Tibial nerve (tissue), 4 donors: ENCODE measurements at places on chromosomes 2 and 18. TPM values are rescaled to one million over a fixed set of nuclear protein-coding genes. Genes with fewer than 3 reads are reported as not detected.

GRCh38 chr18:9649164-9649540, 34.8 kb upstream of the PPP4R1 start:
- H3K36me3 ChIP-seq = no peaks in the 10 kb centered on the region
- no peak overlapping the region for H3K4me3 ChIP-seq
- H3K27me3 ChIP-seq = no peaks in the 10 kb centered on the region
- H3K27ac ChIP-seq = no peak overlapping the region
- DNase-seq = no peak

DNA sequence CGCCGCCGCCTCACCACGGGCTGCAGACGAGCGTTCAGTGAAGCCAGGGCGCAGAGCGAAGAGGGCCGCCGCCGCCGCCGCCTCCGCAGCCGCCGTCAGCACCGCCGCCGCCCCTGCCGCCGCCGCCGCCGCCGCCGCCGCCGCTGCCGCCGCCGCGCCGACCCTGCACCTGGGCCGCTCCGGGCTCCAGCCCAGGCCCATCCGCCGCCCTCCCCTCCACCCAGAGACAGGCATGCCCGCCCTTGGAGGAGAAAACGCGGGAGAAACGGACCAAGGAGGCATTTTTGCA, 3.0 kb downstream of the POU3F3 start:
- peaks cover 3% of the 10 kb centered on the region for H3K27me3 ChIP-seq
- H3K36me3 ChIP-seq = no peaks in the 10 kb centered on the region
- H3K4me3 ChIP-seq = peak overlapping the region; percentile 12
- DNase-seq = no peak

Gene SPC25
- not detected for total RNA-seq

DNA sequence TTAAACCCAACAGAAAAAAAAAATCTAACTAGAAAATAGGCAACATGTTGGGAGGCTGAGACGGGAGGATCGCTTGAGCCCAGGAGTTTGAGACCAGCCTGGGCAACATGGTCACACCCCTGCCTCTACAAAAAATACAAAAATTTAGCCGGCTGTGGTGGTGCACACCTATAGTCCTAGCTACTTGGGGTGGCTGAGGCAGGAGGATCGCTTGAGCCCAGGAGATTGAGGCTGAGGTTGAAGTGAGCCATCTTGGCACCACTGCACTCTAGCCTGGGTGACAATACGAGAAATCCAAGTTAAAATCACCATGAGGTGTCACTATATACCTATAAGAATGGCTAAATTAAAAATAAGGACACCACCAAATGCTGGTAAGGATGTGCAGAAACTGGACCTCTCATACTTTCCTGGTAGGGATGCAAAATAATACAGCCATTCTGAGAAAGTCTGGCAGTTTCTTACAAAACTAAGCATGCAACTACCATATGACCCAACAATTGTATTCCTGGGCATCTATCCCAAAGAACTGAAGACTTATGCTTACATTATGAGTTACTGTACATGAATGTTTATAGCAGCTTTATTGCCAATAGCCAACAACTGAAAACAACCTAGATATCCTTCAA, 2.2 kb downstream of the SEPTIN10 start:
- H3K27ac ChIP-seq = no peak overlapping the region
- no peaks in the 10 kb centered on the region for H3K27me3 ChIP-seq
- H3K4me1 ChIP-seq = no peaks in the 10 kb centered on the region
- DNase-seq = no peak
- H3K36me3 ChIP-seq = no peaks in the 10 kb centered on the region
- no peak overlapping the region for H3K4me3 ChIP-seq

- H3K27ac ChIP-seq = no peak overlapping the region
- no peaks in the 10 kb centered on the region for H3K4me1 ChIP-seq
- no peak for DNase-seq
- H3K36me3 ChIP-seq = no peaks in the 10 kb centered on the region
- H3K4me3 ChIP-seq = no peak overlapping the region
These were observed 670.6 kb downstream of the BCL11A start for GRCh38 chr2:59882822-59883221.

DNA sequence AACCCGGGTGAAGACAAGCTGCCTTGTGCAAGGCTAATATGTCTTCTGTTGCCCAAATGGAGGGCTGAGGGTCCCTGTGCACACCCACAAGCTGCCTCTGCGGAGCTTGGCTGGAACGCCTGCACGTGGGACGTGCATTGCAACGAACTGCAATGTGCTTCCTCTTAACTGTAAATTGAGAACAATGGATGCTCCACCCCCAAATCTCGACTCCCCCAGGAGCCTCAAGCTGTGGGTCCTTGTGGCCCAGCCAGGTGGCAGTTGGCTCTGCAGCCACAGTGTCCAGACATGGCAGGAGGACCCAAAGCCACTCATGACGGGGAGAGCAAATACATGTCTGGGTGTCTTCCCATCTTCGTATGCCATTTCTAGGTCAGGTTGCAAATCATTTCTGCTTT, 90.1 kb downstream of the TWIST2 start:
- H3K27me3 ChIP-seq = no peaks in the 10 kb centered on the region
- peak overlapping the region; percentile 61 for H3K27ac ChIP-seq
- H3K4me1 ChIP-seq = peaks cover 6% of the 10 kb centered on the region
- no peak overlapping the region for H3K4me3 ChIP-seq
- no peaks in the 10 kb centered on the region for H3K36me3 ChIP-seq

Gene SCN7A
- total RNA-seq = 128 TPM

Gene UGT1A5
- not detected for total RNA-seq

DNA sequence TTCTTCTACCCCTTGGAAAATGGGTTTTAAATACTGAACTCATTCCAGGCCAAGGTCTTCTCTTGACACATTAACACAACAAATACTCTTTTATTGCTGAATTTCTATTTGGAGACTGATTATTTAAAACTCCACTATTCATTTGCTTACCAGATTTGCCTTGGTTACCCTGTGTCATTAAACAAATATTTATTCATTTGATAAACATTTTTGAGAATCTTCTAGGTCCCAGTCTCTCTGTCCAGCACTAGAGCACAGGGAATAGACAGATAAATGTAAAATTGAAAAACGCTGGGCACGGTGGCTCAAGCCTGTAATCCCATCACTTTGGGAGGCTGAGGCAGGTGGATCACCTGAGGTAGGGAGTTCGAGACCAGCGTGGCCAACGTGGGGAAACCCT, 9.8 kb upstream of the MRO start:
- no peak overlapping the region for H3K27ac ChIP-seq
- no peak for DNase-seq
- H3K4me1 ChIP-seq = no peaks in the 10 kb centered on the region
- no peak overlapping the region for H3K4me3 ChIP-seq
- no peaks in the 10 kb centered on the region for H3K36me3 ChIP-seq
- no peaks in the 10 kb centered on the region for H3K27me3 ChIP-seq

DNA sequence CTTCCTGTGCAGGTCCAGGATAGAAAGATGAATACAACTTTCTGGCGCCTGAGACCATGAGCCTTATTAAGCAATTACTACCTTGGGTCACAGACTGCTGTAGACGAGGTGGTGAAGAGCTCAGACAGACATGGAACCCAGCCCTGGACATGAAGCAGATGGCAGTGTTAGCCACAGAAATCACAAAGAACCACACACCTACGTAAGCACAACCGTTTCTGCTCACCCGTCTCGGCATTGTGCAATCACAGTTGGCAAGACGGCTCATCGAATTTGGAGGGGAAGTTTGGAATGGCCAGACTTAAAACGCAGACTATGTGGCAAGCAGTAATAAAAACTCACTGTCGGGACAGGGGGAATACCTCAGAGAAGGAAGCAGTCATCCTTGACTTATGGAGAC, 24.3 kb upstream of the ASPRV1 start:
- H3K36me3 ChIP-seq = peaks cover 27% of the 10 kb centered on the region
- H3K27me3 ChIP-seq = no peaks in the 10 kb centered on the region
- H3K27ac ChIP-seq = no peak overlapping the region
- peaks cover 2% of the 10 kb centered on the region for H3K4me1 ChIP-seq
- DNase-seq = peak; percentile 50
- no peak overlapping the region for H3K4me3 ChIP-seq

DNA sequence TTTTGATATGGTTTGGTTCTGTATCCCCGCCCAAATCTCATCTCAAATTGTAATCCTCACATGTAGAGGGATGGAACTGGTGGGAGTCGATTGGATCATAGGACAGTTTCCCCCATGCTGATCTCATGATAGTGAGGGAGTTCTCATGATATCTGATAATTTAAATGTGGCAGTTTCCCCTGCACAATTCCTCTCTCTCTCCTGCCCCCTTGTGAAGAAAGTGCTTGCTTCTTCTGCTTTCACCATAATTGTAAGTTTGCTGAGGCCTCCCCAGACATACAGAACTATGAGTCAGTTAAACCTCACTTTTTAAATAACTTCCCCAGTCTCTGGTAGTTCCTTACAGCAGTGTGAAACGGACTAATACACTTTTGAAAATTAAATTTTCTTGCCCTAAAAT, 12.3 kb upstream of the KCNJ3 start:
- no peak overlapping the region for H3K4me3 ChIP-seq
- no peaks in the 10 kb centered on the region for H3K36me3 ChIP-seq
- H3K4me1 ChIP-seq = no peaks in the 10 kb centered on the region
- H3K27me3 ChIP-seq = no peaks in the 10 kb centered on the region
- no peak overlapping the region for H3K27ac ChIP-seq
- DNase-seq = no peak

Gene COX5B
- 409 TPM for total RNA-seq

- H3K27me3 ChIP-seq = no peaks in the 10 kb centered on the region
- H3K27ac ChIP-seq = no peak overlapping the region
- no peaks in the 10 kb centered on the region for H3K36me3 ChIP-seq
- no peak overlapping the region for H3K4me3 ChIP-seq
These were observed 71.6 kb upstream of the ATG16L1 start for GRCh38 chr2:233179848-233180366.

DNA sequence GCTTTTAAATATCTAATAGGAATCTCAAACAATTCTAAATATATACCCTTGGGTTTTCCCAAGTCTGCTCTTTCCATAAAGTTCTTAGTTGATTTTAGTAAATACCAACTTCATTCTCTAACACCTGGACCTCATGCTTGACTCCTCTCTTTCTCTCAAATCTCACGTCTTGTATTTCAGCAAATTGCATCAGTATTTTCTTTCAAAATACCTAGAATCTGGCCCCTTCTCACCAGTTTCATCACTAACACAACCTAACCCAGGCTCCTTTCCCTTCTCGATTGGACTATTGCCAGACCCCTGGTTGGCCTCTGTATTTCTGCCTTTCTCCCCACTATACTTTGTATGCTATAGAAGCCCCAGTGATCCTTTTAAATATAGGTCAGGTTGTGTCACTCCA, 23.0 kb upstream of the FAM171B start:
- H3K4me3 ChIP-seq = no peak overlapping the region
- H3K4me1 ChIP-seq = no peaks in the 10 kb centered on the region
- H3K27me3 ChIP-seq = no peaks in the 10 kb centered on the region
- DNase-seq = no peak
- no peak overlapping the region for H3K27ac ChIP-seq

- H3K27ac ChIP-seq = no peak overlapping the region
- H3K36me3 ChIP-seq = no peaks in the 10 kb centered on the region
- H3K4me1 ChIP-seq = no peaks in the 10 kb centered on the region
- H3K27me3 ChIP-seq = no peaks in the 10 kb centered on the region
- no peak for DNase-seq
These were observed 34.7 kb upstream of the ZEB2 start for GRCh38 chr2:144554492-144555210.

Gene NABP1
- 19.2 TPM for total RNA-seq

- no peaks in the 10 kb centered on the region for H3K36me3 ChIP-seq
- H3K4me3 ChIP-seq = no peak overlapping the region
- H3K4me1 ChIP-seq = no peaks in the 10 kb centered on the region
- H3K27me3 ChIP-seq = no peaks in the 10 kb centered on the region
- no peak for DNase-seq
- no peak overlapping the region for H3K27ac ChIP-seq
These were observed 36.2 kb downstream of the HAT1 start for GRCh38 chr2:171958475-171958874.

GRCh38 chr2:103789381-103790095, 1027.7 kb downstream of the TMEM182 start:
- H3K27me3 ChIP-seq = no peaks in the 10 kb centered on the region
- no peak overlapping the region for H3K4me3 ChIP-seq
- DNase-seq = no peak
- H3K4me1 ChIP-seq = no peaks in the 10 kb centered on the region

Gene ZBTB7C
- total RNA-seq = 24.6 TPM

Gene L3MBTL4
- 9.0 TPM for total RNA-seq

Gene CASP8
- total RNA-seq = 12.4 TPM

Gene ACKR3
- 57.6 TPM for total RNA-seq

- no peak overlapping the region for H3K4me3 ChIP-seq
- H3K27me3 ChIP-seq = no peaks in the 10 kb centered on the region
- H3K27ac ChIP-seq = no peak overlapping the region
- H3K36me3 ChIP-seq = no peaks in the 10 kb centered on the region
These were observed 95.5 kb downstream of the RDH14 start for GRCh38 chr2:18464913-18465312.

Gene TNS1
- 588 TPM for total RNA-seq

Gene KCNJ3
- total RNA-seq = 6.6 TPM

- no peaks in the 10 kb centered on the region for H3K27me3 ChIP-seq
- no peak for DNase-seq
- no peak overlapping the region for H3K27ac ChIP-seq
- no peaks in the 10 kb centered on the region for H3K36me3 ChIP-seq
These were observed 165.5 kb upstream of the ACVR2A start for GRCh38 chr2:147679191-147679954.

- H3K4me3 ChIP-seq = no peak overlapping the region
- H3K27ac ChIP-seq = no peak overlapping the region
- no peaks in the 10 kb centered on the region for H3K27me3 ChIP-seq
- no peaks in the 10 kb centered on the region for H3K36me3 ChIP-seq
- DNase-seq = no peak
- peaks cover 32% of the 10 kb centered on the region for H3K4me1 ChIP-seq
These were observed 1.2 kb upstream of the HS1BP3 start for GRCh38 chr2:20652141-20652540.

Gene REG1B
- total RNA-seq = 2.1 TPM

DNA sequence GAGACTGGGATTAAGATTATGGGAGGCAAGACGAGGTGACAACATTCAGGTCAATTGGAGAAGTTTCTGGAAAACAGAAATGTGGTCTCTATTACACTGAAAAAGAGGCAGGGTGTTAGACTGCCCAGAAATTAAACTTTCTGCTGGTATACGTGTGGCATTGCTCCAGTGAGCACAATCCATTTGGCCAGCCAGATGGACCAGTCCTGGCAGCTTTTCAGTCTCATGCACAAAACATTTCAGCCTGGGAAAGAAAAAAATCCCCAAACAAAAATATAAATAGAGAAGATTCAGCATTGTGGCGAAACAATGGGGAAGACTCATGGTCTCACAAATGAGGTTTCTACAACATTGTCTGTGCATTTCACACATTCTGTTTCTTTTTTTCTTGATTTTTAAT, 113.9 kb downstream of the HNMT start:
- DNase-seq = no peak
- H3K4me1 ChIP-seq = no peaks in the 10 kb centered on the region
- no peaks in the 10 kb centered on the region for H3K27me3 ChIP-seq
- no peak overlapping the region for H3K4me3 ChIP-seq
- no peak overlapping the region for H3K27ac ChIP-seq

DNA sequence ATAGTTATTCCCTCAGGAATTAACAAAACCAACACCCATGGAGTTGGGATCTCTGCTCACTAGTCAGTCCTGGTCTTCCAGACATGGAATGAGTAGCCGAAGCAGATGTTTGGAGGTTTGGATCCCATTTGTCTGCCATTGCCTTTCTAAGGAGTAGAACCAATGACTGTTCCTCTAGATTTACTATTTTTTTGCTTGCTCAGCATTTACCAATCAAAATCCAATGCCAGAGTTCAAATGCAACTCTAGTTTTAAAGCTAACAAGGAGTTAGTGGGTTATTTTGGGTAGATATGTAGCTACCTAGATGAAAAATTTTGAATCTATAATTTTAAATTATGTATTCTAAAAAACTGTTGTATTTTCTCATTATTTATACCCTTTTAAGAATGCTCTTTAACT, 62.6 kb downstream of the MALT1 start:
- H3K27me3 ChIP-seq = no peaks in the 10 kb centered on the region
- no peak overlapping the region for H3K27ac ChIP-seq
- no peak overlapping the region for H3K4me3 ChIP-seq
- H3K36me3 ChIP-seq = peaks cover 4% of the 10 kb centered on the region
